Activated CD4-positive, alpha-beta T cell treated with anti-CD3 and anti-CD28 coated beads, Interleukin-2, Interleukin-6, amounts not matched to agents 100 ng/mL and 50 ng/mL, durations not matched to agents 16 hours and 8 hours (primary cell): ENCODE measurements at places on chromosomes 16 and 17.

GRCh38 chr17:54933921-54934320, 33.3 kb downstream of the TOM1L1 start:
- no peak for DNase-seq

DNA sequence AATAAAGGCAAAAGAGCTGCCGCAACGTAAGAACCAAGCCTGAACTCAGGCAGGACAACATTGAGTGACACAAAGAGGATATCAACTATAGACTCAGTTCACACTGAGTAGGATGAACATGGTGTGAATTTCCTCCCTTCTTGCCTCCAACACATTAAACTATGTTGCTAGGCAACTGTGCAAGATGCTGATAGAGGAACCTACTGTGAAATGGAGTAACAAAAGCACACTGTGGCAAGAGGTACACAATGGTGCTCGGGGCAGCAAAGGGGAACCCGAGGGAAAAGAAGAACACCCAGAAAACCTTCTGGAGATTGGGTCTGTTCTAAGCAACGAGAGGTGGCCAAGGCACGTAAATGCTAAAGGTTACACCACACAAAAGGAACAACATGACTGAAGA, 34.1 kb downstream of the GRB2 start:
- peak; percentile 36 for DNase-seq

DNA sequence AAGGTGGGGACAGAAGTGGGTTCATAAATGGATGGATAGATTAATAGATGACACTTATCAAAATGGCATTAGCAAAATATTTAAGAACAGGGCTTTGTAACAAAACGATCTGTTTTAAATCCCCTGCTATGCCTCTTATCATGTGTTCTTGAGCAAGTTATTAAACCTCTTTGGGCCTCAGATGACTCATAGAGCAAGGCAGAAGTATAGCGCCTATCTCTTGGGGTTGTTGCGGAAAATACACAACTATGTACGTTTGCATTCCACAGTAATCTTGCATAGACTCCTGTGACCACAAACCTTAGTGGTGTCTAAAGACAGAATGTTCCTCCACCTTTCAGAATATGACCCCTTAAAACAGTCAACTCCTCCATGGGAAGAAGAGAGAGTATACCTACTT, 116.8 kb downstream of the CDYL2 start:
- DNase-seq: no peak

DNA sequence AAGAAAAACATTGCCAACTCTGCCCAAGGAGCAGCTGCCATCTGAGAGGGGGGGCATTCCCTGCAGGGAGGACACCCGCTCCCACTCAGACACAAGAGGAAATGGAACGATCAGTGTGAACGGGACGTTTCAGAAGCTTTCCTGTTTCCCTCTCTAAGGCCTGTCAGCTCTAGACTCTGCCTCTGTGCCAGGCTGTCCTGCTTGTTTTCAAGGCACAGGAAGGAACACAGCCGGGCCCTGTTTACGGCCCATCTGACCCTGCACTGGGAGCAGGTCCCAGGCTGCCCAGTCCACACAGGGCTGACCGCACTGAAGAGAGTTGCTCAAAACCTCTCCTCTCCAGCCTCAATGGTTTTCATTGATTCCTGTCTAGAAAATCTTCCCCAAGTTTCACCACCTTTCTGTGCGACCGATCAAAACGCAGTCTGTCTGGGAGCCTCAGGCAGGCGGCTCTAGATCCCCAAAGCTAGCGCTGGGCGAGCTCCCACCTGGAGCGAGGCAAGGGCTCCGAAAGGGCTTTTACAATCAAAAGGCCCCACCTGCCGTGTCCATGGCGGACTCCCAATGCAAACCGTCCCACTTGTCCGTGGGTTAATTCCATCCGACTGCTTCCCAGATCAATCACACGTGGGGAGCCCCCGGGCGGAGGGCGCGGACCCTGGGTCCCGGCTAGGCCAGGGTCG, 1.5 kb downstream of the PIEZO1 start:
- DNase-seq: peak; percentile 48

DNA sequence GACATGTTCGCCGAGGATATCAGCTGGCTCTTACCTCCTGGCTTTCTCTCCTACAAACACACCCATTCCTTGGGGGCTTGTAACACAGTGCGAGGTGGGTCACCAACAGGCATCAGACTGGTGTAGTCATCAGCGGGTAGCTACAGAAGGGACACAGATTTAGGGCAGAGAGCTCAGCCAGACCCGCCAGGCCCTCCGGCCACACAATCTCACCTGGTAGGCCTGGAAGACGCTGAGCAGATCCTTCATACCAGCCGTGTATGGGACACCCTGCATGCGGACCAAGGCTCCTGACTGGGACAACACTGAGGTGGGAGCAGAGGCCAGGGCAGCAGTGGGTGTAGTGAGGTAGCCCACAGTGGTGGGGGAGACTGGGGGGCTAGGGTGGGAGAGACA, 5.8 kb downstream of the ESRP2 start:
- DNase-seq: no peak

DNA sequence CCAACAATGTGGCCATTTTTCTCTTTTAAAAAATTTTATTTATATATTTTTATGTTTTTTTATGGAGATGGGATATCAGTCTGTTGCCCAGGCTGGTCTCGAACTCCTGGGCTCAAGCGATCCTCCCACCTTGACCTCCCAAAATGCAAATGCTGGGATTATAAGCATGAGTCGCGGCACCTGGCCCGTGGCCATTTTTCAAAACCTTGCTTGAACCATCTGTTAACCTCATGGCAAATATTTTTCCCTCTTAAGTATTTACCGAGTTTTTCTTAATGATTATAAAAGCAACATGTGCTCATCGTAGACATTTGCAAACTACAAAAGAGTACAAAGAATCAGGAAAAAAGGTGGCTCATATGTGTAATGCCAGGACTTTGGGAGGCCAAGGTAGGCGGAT, 127.6 kb downstream of the ABCC6 start:
- no peak for DNase-seq

- DNase-seq: no peak
Observed at GRCh38 chr16:52407778-52408177, 139.2 kb downstream of the TOX3 start.

- no peak for DNase-seq
Observed at GRCh38 chr16:85057948-85058347, 30.4 kb downstream of the KIAA0513 start.

DNA sequence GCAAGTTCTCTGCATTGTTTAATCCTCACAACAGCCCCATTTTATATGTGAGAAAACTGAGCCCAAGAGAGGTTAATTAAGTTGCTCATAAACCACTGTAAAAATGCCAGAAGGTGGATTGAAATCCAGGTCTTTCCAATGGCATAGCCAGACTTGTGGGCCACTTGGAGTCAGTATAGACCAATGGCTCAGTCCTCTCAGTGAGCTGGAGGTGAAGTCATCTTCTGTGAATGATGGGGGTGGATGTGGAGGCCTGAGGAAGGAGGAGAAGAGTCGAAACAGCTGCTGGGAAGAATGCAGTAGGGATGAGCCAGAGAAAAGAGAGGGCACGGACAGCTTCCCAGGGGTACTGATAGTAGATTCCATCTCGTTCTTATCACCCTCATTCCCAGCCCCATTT, 213.4 kb downstream of the SOX9 start:
- DNase-seq: no peak

DNA sequence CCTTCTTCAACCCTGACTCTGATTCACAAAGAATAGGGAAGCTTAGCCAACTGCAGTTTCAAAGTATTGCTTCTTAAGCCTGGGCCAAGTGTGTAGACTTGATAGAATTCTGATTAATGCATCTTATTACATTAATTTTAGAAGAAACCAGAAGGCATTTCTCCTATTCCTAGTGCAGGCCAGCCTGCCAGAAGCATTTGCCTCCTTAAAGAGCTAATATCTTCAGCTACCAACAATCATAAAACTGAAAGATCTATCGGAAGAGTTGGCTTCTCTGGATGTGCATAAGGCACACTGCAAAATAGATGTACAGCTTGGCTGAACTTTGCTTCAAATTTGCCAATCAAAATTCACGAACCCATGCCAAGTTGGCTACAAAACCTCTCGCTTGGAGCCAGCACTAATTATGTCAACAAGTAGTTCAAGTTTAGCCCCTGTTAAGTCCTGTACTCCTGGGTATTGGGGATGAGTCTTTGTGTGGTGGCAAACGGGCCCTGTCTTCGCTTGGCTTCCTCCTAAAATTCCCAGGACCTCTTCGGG, 717.8 kb downstream of the WWOX start:
- no peak for DNase-seq

- DNase-seq: no peak
Observed at GRCh38 chr17:77329741-77330531, 189.2 kb downstream of the SEC14L1 start.

DNA sequence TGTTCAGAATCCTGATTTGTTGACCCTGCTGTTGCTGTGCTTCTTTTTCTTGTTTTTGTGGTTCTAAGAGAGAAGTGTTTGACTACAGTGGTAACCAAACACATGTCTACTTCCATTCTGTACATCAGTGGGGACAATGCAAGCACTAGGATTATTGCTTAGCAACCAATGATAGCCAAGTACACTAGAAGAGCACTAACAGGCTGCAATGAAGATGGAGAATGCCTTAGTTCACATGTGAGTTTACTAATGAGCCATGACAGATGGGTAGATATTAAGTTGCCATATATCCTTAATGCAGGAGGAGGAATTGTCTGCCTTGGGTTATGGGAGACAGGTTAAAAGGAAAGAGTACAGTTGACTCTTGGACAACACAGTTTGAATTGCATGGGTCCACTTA, 8.3 kb downstream of the EFCAB5 start:
- no peak for DNase-seq

DNA sequence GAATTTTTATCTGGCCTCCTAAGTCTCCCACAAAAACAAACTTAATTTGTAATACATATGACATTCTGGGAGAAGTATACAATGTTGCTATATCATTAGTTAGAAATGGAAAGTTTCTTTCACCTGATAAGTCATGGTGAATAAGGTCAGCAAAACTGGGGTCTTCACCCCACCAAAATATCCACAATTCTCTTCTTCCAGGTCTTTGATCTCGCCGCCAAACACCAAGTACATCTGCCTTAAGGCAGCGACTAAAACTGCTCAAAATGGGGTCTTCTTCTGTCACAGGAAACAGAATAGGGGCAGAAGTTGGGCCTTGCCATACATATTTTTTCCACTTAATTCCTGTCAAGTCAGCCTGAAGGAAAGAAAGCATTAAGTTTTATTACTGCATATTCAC, 2.1 kb downstream of the MED13 start:
- DNase-seq: no peak

DNA sequence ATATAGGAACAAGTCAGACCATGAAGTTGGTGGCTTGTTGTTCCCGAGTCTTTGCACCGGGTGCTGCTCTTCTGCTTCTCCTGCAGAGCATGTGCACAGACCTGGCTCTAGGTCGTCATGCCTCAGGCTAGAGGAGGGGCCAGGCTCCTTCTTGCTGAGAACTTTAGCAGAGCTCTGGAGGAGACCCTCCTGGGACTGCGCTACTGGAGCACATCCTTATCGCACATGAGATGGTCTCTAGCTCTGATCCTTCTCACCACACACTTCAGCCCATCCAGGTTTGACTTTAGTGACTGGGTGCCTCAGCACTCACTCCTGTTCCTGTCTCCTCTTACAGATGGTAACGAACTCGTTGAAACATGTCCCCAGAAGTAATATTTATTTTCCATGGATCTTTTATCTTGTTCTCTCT, 14.9 kb downstream of the FOXK2 start:
- no peak for DNase-seq

DNA sequence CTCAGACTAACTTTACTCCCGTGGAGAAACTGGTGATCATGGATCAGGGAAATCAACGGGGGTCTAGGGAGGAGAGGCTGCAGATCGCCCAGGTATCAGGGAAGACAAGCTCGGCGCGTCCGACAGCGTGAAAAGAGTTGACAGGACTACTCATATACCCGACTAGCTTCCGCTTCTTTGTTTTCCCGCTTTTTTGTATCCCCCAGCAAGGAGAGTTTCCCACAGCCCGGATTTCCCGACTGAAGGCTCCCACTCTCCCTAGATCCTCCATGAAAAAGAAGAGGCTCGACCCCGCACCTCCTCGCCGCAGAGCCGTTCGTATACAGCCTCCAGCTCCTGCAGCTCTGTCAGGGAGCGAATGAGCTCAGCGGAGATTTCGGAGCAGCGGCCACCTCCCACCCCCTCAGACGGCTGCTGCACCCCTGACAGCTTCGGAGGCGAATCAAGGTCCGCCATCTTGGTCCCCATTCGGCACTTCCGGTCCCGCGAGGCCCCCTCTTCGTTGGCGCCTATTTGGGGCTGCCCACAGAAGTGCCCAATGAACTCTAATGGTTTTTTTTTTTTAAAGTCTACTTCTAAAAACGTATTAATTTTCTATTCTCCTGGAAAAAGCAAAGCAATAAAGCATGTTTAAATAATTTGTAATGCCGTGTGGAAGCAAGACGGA, at the start of gene COG4:
TSS of gene COG4 (minus strand) at position 479 of the 667 bp plus-strand sequence. CDS start at position 468, 11 bp downstream.
- DNase-seq: peak; percentile 94

GRCh38 chr17:58513267-58513964, 1.0 kb downstream of the MTMR4 start:
- peak; percentile 22 for DNase-seq

- no peak for DNase-seq
Observed at GRCh38 chr17:75499313-75500022, 15.9 kb downstream of the CASKIN2 start.

GRCh38 chr17:37280841-37281240, 94.9 kb upstream of the C17orf78 start:
- no peak for DNase-seq

- no peak for DNase-seq
Observed at GRCh38 chr16:24002619-24003018, 166.8 kb downstream of the PRKCB start.

DNA sequence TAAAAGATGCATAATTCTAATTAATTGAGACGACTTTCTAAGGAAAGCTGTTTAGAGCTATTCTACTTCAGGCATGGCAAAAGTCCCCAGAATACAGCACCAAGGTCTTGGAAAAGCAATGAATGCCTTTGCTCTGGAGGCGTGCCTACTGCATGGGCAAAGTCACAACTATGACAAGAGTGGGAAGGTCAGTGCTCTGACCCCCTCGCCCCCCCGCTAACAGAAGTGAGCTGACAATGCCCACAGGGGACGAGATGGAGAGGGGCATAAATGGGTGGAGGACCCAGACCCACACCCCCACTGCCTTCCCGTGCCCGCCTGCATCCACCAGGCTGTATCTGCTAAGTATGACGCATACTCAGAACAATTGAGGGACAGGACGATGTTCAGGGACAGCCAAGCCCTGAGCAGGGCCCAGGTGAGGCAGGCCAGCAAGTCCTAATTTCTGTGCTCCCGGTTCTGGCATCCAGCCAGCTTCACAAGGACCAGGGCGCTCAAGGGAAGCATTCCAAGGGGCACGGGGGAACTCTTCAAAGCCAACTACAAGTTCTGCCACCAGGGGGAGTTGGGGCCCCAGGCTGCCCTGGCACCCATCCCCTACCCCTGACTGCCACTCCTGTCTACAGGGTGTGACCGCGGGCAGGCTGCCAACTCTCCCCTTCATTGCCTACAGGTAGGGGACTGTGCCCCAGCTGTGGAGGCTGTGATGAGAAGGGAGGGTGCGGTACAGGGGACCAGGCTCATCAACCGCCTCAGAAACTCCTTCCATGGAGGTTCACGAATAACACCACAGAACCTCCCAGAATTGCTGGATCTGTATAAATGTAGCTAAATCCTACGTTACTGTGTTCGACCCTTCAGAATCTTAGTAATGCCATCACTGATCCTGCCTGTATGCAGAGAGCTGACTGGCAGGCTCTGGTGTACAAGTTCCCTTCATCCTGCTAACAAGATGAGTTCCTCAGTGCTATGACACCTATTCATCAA, 20.8 kb downstream of the NPRL3 start:
- peak; percentile 68 for DNase-seq
